ENCODE measurements at places on chromosomes 7 and 10.

DNA sequence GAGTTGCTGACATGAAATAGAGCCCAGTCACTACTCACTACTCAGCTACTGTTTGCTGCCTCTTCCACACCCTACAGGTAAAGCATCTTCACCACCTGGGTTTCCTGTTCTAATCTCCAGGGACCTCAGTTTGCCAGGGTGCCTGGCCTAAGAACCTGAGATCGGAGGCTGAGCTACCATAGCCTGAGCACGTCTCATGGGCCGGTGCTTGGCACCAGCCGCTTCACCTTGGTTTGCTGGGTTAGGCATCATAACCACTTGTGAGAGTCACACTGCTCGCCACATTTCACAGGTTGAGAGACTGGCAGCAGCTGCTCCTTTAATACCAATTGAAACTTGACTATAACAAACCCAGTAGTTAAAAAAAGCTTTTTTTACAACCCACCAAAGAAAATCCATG lies 75.1 kb downstream of the EMX2 start:
- DNase-seq = no peak

GRCh38 chr10:94439275-94439861 lies 37.0 kb downstream of the TBC1D12 start:
- DNase-seq = no peak

DNA sequence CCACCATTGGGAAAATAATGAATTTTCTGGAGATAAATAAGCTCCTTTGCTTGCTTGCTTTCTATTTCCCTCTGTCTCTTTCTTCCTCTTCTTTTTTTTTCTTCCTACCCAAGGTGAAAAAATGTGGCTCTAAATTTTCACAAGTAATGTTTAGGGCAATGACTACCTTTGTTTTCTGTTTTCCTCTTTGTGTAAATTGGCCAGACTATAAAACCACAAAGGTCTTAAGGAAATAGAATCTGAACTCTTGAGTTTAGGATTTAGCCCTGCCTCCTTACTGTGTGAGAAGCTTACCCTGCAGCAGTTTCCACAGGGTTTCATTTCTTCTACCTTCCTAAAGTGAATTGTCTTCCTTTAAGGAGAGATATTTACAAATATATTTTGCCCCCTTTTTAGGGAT lies 330.4 kb downstream of the ARL4A start:
- DNase-seq = no peak

GRCh38 chr7:89246196-89246595 lies 450.7 kb upstream of the TEX47 start:
- no peak for DNase-seq

DNA sequence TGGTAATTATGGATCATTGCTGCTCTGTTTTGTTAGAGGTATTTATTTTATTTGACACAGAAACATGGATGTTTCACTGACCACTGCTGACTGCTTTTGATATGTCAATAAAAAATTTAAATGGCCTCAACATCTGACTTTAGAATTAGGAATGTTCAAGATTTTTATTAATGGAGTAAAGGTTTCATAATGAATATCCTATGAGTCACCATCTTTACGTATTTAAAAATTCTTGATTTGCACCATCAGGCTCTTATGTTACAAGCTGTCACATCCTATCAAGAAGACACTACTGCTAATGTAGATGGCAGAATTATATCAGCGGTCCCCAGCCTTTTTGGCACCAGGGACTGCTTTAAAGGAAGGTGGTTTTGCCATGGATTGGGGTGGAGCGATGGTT lies 578.7 kb upstream of the NRP1 start:
- DNase-seq = no peak

DNA sequence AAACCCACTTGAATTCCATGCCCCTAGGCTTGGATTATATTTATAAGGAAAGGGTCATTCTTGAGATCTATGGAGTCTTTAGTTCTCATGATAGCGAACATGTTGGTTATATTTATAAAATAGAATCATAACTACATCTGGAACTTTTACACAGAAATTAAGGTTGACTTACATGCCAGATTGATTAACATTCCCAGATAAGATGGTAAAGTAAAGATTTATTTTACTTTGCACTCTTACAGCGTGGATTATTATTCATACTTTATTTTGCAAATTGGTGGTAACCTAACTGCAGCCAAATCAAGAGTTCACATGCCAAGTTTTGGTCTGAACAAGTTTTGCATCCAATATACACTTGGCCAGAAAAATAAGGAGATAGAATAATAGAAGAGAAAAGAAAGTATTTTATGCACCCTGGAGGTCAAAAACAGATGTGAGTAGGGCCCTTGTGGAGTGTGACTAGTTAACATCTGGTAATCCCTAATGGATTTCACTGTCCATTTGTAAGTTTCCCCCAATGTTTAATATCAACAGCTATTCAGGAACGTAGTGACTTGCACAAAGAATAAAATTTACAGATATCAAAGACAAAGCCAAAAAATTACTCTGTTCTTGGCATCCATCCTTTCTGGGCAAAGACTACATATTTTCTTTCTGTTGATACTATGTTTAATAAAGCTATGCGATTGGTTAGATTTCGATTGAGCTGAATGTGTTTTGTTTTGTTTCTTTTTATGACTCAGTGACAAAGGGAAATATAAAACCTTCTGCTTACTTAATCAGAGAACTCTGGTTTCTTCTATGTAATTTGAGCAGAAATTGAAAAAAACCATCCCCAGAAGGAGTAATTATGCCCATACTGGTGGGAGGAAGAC lies 10.1 kb upstream of the TMEM26 start:
- no peak for DNase-seq

- no peak for DNase-seq
These were observed 12.2 kb upstream of the CPA5 start for GRCh38 chr7:130332259-130333053.

GRCh38 chr7:91089382-91089963 lies 174.8 kb upstream of the FZD1 start:
- DNase-seq = peak; percentile 51

DNA sequence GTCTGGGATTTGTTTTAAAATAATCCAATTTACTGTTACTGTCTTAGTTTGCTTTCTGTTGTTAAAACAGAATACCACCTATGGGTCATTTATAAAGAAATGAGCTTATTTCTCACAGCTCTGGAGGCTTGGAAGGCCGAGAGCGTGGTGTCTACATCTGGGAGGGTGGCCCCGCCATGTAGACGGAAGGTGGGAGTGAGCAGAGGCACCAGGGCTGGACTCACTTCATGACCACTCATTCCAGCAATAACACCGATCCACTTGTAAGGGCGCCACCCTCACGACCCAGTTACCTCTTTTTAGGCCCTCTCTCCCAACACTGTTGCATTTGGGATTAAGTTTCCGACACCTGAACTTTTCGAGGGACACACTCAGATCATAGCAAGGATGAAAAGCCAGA lies 36.2 kb upstream of the CFAP46 start:
- no peak for DNase-seq

DNA sequence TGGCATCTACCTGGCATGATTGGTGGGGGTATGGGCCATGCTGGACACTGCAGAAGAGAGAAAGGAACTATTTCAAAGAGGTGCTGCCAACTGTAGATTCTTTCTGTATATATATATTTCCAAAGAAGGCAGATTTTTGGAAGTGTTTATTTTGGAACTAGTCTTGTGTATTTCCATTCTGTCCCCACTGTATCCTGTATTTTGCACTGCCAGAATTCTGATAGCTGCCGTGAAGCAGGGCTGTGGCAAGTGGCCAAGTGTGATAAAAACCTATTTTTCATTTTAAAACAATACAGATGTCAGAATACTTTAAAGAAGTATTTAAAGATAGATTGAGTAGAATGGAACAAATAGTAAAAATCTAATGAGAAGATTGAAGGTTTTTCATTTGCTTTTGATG lies 17.1 kb downstream of the MCU start:
- DNase-seq = no peak

GRCh38 chr7:130930681-130931080 lies 196.7 kb upstream of the KLF14 start:
- DNase-seq = no peak

GRCh38 chr10:79159785-79160184 lies 91.0 kb downstream of the ZMIZ1 start:
- DNase-seq = no peak

DNA sequence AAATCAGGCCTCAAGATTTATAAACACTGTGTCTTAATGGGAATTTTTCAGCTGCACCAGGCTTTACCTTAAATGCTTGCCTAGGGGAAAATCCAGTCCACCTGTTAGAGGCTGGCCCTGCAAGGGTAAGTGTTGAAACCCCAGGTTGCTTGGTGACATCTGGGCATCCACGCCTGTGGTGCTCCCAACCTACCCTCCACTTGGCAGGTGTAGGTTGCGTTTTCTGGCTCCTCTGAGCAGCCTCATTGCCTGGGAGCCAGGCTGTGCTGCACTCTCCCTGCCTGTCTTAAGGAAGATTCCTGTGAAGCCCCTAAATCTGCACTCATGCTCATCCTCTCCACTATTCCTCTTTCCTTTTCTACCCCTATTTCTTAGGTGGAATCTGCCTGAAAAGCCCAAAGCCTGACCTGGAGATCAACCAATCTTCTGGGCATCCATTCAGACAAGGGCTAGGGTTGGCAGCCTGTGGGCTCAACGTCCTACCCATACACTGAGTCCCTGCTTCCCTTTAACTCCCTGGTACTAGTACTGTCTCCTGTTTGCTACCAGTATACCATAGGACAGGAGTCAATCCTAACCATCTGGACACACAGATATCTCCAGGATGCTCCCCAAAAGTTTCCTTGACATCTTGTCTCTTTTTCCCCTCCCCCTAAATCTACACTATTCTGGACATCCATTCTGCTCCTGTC lies 150.4 kb downstream of the PDE1C start:
- DNase-seq = no peak

- peak; percentile 46 for DNase-seq
These were observed 23.5 kb upstream of the KDM7A start for GRCh38 chr7:140200061-140200989.

GRCh38 chr7:30920021-30920583 lies 8.4 kb downstream of the AQP1 start:
- DNase-seq = no peak

GRCh38 chr10:125451319-125451718 lies 231.6 kb downstream of the TEX36 start:
- peak; percentile 36 for DNase-seq

GRCh38 chr10:22648547-22648961 lies 65.8 kb downstream of the PIP4K2A start:
- DNase-seq = no peak

DNA sequence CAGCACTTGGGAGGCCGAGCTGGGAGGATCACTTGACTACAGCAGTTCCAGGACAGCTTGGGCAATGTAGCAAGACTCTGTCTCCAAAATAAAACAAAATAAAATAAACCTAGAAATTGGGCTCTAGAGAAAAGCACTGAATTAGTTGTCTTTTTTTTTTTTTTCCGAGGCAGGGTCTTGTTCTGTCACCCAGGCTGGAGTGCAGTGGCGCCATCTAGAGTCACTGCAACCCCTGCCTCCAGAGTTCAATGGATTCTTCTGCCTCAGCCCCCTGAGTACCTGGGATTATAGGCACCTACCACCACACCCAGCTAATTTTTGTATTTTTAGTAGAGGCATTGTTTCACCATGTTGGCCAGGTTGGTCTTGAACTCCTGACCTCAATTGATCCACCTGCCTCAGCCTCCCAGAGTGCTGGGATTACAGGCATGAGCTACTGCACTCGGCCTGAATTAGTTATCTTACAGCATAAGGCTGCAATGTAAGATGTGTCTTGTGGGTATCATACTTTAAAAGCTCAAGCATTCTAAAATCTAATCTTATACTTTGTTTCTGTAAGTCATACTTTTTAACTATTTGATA lies 12.8 kb downstream of the MEIG1 start:
- no peak for DNase-seq

Data from NCI-H748 treated with DMSO at 0.1 percent for 48 hours (cell line).